ENCODE measurements at places on chromosomes 1 and 21. TPM values are rescaled to one million over a fixed set of nuclear protein-coding genes. Genes with fewer than 3 reads are reported as not detected.

Gene PDPN
- 0.30 TPM for total RNA-seq

Gene SLAMF9
- total RNA-seq = 0.09 TPM

Gene EDN2
- not detected for total RNA-seq

Gene USH2A
- not detected for total RNA-seq

Gene TCHH
- total RNA-seq = not detected

Gene SIK1
- total RNA-seq = 9.0 TPM

Gene OR2T12
- not detected for total RNA-seq

Gene PEX14
- 18.0 TPM for total RNA-seq

Gene KCNE2
- not detected for total RNA-seq

Gene C1orf115
- 0.30 TPM for total RNA-seq
